ENCODE measurements at places on chromosomes 12 and 14. TPM values are rescaled to one million over a fixed set of nuclear protein-coding genes. Genes with fewer than 3 reads are reported as not detected.

DNA sequence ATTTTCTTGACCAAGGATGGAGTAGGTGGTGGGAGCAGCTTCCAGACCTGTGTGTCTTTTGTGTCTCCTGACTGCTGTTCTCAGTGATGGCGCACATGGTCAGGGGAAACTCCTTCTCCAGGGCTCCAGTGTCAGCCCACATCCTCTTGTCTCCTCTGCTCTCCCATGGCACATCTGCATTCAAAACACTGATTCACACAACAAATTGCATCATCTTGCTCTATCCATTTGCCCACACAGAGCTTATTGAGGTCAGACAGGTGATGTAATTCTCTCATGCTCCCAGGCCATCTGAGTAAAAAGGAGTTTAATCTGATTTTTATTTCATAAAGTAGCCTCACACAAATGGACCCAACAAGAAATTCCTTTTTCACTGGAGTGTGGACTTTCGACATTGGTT is 21.8 kb upstream of the TMEM132C start:
- DNase-seq = peak; percentile 72

- DNase-seq = no peak
Observed at GRCh38 chr14:34452258-34452822, 9.7 kb downstream of the SPTSSA start.

- DNase-seq = no peak
Observed at GRCh38 chr14:71600309-71600708, 331.9 kb upstream of the RGS6 start.

DNA sequence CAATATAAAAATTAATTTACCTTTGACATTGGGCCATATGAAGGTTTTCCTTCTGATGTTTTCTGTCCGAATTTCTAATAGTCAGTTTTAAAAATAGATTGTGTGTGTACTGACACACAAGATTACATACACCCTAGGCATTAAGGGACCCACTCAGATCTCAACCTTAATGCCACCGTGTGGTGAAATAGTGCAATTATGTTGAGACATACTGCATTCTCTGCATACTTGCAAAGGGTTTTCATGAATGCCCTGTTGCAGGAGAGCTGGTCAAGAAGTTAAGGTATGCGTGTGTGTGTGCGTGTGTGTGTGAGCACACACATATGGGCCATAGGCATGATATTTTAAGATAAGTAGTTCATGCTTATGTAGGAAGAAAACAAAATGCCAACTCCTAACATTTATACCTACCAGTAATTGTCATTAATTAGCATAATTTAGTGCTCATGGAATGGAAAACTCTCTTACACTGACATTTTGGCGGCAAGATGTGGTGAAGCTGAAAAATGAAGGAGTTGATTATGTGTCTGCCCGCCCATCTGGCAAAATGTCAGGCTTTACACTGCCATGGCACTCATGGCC is 58.8 kb downstream of the PIK3C2G start:
- peak; percentile 13 for DNase-seq

GRCh38 chr12:33472299-33472698 is 32.7 kb upstream of the SYT10 start:
- DNase-seq = no peak

Gene CD4
- total RNA-seq = not detected

DNA sequence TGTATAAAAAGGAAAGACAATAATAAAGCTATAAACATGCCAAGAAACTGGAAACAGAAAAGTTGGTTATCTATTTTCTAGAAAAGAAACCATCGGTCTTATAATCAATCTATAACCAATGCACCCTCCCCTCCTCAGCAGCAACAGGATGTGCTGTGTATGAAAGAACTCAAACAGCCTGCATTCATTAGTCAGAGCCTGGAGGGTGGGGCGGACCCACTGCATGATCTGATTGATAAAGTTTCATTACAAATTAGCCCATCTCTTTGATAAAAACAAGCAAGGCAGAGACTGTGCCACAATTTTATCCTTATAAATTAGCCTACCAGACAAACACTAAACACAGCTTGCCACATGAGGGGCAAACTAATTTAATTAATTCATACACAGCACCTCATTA is 448.1 kb downstream of the BCAT1 start:
- DNase-seq = peak; percentile 34

Gene KRT81
- total RNA-seq = 1.0 TPM

DNA sequence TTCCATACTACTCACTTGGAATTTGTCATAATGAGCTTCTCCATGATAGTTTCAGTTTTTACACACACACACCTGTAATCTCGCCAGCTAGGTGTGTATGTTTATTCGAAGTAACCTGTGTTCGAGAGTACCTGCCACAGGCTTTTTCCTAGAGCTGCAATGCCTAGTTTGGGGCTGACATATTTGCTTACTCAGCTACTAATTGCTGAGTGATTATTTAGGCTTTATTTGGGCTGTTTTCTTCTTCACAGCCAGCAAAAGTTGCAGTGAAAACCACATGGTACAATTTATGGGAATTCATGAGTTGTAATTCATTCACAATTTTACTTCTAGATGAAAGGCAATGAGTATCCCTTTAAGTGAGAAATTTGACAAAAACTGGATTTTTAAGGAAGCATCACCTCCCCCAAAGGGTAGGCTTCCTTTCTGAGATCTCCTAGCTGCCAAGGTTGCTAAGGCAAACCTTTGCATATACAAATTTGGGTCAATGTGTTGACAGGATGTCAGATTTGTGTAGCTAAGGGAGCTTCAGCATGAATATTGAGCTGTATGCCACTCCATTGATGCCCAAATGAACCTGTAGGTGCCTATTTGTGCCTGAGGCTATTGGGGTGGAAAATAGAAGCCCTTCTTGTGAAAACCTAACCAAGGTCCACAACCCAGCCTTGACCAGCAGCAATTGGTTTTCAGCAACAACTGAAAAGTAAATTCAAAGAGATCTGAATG is 108.7 kb upstream of the OTX2 start:
- no peak for DNase-seq

Data from Daoy (cell line).